ENCODE measurements at places on chromosomes 4 and X. TPM values are rescaled to one million over a fixed set of nuclear protein-coding genes. Genes with fewer than 3 reads are reported as not detected.
A peak's percentile ranks its signal among the peaks of the same experiment; 100 is the strongest.

- no peak for DNase-seq
These were observed 1.1 kb downstream of the RAB39B start for GRCh38 chrX:155262970-155263754.

DNA sequence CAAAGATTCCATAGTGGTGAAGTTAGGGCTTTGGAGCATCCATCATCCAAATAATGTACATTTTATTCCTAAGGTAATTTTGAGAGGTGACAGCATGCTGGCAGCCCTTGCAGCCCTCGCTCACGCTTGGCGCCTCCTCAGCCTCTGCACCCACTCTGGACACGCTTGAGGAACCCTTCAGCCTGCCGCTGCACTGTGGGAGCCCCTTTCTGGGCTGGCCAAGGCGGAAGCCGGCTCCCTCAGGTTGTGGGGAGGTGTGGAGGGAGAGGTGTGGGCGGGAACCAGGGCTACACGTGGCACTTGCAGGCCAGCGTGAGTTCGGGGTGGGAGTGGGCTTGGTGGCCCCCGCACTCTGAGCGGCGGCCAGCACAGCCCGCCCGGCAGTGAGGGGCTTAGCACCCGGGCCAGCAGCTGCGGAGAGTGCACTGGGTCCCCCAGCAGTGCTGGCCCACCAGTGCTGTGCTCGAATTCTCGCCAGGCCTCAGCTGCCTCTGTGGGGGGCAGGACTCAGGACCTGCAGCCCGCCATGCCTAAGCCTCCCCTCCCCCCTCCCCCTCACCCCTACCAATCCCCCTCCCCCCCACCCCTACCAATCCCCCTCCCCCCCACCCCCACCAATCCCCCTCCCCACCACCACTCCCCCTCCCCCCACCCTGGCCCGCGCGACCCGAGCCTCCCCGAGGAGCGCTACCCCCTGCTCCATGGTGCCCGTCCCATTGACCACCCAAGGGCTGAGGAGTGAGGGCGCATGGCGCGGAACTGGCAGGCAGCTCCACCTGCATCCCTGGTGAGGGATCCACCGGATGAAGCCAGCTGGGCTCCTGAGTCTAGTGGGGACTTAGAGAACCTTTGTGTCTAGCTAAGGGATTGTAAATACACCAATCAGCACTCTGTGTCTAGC lies 37.0 kb upstream of the DKK2 start:
- no peak for DNase-seq

DNA sequence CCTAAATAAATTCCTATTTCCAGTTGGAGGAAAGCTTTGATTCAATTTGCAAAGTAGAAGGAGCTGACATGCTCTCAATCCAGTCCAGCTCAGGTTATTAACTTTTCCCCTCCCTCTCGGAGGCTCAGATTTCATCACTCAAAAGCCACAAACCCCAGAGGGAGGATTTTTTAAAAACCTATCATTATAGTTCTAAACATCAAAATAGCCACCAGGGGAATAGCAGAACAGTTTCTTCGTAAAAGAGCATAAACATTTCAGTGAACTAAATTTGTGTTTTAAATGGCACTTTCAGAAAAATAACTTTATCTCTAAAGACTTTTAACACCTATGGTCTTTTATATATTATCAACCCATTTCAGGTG lies 8.8 kb downstream of the GPRIN3 start:
- peak; percentile 24 for DNase-seq

The MFSD8 gene
- total RNA-seq, result 18.1 TPM

- DNase-seq, result no peak
These were observed 23.4 kb downstream of the INTU start for GRCh38 chr4:127656047-127656680.

DNA sequence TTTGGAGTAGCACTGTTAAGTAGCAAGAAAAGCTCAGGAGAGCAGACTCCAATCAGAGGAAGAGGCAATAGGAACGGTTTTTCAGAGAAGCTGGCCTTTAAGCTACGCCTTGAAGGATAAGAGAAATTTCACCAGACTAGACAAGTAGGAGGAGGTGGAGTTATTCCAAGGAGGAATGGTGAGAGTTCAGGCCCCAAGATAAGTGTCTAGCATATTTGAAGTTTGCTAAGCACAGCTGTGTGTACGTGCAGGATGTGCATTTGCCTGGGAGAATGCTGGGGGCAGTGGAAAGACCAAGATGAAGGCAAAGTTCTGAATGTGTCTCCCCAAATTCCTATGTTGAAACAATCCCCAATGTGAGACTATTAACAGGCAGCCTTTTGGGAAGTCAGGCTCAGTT lies 91.6 kb downstream of the SOWAHB start:
- DNase-seq, result no peak

GRCh38 chr4:53734584-53735353 lies 143.5 kb upstream of the LNX1 start:
- no peak for DNase-seq

GRCh38 chr4:105556206-105556605 lies 3.8 kb downstream of the ARHGEF38 start:
- DNase-seq, result no peak

DNA sequence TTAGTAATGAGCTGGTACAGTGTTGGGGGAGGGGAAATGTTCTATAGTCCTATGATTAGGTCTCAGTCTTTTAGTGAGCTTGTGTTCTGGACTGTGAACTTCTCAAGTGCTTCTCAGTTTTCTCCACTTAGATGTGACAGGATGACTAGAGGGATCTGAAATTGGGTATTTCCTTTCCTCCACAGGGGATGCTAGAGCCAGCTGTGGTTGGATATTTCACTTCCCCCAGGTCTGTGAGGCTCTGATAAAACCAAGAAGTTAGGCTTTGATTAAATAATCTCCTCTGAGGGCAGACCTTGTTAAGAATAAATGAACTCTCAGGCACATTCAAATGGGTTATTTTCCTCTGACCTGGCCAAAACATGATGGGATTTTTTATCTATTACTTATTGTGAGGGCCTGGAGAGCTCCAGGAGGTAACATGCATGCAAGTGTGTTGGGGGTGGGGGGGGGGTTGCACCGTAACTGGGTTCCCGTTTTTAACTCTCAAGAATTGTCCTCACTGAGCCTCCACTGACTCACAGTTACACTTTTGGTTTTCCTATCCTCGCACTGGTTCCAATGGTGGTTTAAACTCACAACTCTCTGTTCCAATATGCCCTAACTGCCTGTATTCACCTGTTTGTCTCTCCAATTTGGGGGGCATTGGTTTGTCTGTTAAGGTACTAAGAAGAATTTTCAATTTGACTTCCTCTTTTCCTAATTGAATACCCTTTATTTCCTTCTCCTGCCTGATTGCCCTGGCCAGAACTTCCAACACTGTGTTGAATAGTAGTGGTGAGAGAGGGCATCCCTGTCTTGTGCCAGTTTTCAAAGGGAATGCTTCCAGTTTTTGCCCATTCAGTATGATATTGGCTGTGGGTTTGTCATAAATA lies 28.1 kb upstream of the GLRA3 start:
- no peak for DNase-seq

DNA sequence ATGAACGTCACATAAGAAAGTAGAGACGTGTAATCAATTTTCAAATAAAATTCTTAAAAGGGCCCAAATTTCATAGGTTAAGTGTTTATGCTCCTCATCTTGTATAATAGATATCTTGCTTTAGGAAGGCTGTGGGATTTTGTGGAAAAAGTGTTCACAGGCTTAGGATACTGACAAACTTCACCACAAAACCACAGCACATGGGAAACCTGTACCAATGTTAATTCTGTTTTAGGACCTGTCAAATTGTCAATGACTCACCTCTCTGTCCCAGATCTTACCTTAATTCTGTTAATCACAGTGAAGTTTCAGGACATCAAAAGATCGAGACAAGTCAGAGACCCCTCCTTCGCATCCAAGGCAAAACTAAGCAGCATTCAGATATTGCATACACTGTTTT lies 24.2 kb downstream of the FGFBP1 start:
- no peak for DNase-seq

The TMPRSS11F gene
- 0.09 TPM for total RNA-seq

DNA sequence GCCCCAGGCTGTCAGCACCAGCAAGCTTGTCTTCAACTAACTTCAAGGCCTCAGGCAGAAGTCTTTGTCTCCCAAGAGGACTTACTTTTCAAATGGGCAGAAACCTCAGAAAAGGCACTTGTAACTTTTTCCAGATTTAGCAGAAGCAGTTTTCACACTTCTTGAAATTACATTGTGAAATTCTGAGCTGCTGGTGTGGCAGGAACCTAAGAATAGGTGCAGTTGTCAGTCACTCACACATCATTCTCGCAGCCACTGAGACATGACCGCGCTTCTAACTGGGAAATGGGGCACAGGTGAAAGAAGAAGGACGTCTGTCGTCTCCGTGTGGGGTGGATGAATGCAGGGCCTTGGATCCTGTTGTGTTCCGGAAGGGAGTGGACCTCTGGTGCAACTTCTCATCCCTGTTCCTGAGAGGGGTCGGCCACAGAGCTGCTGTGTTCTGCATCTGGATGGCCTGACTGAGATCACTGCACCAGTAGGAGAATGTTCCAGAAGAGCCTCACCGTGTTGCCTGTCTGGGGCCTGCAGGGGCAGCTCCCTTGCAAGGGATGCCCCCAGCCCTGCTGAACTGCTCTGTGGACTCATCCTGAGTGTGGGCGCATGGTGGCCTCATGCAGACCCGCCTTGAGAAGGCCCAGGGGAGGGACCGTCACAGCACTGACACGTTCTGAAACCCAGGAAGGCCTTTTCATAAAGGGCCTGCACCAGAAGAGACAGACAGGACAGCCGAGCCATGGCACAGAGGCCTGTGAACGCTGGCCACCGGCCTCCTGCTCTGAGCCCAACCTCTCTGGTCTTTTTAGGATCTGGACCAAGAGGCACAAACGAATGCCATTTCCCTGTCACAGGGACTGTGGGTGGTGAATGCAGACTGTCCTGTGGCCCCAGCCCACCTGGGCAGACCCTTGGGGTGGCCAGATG lies 18.7 kb downstream of the NAT8L start:
- no peak for DNase-seq

The SPATA4 gene
- not detected for total RNA-seq

GRCh38 chrX:110665223-110666002 lies 130.2 kb downstream of the CHRDL1 start:
- no peak for DNase-seq

The SMIM10L2A gene
- total RNA-seq, result 0.52 TPM
